ENCODE measurements at places on chromosomes 12 and 14. TPM values are rescaled to one million over a fixed set of nuclear protein-coding genes. Genes with fewer than 3 reads are reported as not detected.

DNA sequence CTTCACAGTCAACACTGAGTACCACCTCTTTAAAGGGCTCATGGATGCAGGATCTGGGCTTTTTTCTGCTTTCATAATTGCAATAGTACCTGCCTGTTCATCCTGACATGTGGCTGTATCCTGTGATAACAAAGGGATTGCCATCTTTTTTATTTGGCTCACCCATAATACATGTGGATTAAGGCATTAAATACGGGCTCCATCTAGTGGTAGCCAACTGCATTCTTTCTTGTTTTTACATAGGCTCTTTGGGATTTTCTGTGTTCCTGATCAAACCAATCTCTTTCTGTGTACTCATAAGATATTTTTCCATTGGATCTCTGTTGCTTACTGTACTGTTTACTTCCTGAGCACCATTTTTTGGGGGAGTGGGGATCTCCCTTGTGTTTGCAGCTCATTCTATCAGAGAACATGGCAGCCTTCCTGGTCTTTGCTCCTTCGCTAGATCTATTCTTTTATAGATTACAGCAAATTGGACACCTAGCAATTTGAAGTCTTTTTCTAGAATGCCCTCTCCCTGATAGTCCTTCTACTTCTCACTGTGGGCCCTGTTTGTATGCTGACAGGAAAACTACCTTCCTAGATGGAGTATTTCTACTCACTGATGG lies 723.4 kb upstream of the MDGA2 start:
- DNase-seq: no peak

- no peak for DNase-seq
Observed at GRCh38 chr14:96154900-96155299, 49.7 kb upstream of the BDKRB2 start.

DNA sequence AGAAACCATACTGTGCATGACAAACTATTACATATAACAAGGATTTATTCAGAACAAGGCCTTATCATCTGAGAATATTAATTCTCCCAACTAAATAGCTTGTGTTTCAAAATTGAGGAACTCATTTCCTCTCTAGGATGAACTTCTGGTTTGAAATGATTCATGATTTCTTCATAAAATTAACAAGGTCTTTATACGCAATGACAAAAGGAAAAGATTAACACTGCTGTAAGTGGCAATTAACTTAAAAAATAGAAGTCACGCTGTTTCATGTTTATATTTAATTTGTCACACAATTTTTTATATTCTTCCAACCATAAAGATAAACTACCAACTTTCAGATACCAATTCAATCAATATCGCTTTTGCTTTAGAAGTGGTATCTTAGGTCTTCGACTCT lies 80.8 kb downstream of the GRIP1 start:
- DNase-seq: no peak

GRCh38 chr12:112638420-112638819 lies 153.1 kb upstream of the RPH3A start:
- no peak for DNase-seq

DNA sequence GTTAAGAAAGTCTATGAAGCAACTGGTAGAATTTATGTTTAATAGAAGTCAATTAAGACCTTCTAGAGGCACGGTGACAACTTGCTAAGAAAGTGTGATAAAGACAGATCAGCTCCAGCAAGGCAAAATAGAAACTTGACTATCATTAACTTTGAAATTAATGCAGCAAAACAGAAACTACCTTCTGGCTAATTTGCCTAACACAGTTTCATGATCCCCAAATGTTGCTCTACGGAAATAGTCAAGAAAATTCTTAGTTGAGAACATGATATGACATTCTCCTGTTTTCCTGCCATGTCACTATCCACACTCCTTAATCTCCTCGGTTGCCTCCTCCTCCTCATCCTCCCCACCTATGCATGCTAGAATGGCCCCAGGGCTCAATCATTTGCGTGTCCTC lies 4.2 kb downstream of the DENND5B start:
- DNase-seq: no peak

GRCh38 chr14:76599559-76600287 lies 161.5 kb upstream of the VASH1 start:
- DNase-seq: no peak

DNA sequence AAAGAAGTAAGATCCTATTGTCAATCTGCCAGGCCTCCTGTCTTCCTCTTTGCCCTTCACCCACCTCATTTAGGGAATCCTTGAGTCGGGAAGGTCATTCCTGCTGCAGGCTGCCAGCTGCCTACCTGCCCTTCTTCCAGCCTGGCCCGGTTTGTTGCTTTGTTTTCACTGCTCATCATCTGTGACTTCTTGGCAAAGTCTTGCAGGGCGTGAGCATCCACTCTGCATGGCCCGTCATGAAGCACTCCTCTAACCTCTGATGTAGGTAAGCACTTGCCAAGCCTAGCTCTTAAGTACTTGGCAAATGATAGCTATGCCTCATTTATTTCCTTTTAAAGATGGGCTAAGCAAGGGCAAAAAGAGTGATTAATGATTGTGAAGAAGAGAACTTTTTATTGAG lies 192.8 kb downstream of the NRXN3 start:
- DNase-seq: no peak

DNA sequence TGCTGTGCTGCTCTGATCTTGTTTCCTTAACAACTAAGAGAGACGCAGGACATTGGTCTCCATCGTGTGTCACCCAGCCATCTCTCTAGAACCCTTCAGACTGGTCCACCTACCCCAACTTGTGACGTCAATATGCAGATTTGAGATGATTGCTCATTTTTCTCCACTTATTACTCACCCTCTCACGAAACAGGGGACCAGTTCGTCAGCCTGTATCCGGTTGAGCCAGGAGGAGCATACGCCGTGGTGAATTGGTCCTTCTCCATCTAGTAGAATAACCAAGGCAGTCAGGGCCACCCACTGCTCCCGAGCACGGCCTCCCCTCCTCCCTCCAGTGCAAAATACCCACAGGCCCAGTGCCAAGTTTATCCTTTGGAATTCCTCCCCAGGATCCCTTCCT lies 36.2 kb upstream of the FBXO21 start:
- DNase-seq: no peak

DNA sequence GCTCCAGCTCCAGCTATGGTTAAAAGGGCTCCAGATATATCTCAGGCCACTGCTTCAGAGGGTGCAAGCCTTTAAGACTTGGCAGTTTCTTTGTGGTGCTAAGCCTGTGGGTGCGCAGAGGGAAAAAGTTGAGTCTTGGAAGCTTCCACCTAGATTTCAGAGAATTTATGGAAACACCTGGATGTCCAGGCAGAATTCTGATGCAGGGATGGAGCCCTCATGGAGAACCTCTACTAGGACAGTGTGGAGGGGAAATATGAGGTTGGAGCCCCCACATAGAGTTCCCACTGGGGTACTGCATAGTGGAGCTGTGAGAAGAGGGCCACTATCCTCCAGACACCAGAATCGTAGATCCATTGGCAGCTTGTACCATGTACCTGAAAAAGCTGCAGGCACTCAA lies 69.9 kb downstream of the SDR9C7 start:
- DNase-seq: no peak

GRCh38 chr12:95304673-95305198 lies 87.1 kb downstream of the VEZT start:
- DNase-seq: no peak

DNA sequence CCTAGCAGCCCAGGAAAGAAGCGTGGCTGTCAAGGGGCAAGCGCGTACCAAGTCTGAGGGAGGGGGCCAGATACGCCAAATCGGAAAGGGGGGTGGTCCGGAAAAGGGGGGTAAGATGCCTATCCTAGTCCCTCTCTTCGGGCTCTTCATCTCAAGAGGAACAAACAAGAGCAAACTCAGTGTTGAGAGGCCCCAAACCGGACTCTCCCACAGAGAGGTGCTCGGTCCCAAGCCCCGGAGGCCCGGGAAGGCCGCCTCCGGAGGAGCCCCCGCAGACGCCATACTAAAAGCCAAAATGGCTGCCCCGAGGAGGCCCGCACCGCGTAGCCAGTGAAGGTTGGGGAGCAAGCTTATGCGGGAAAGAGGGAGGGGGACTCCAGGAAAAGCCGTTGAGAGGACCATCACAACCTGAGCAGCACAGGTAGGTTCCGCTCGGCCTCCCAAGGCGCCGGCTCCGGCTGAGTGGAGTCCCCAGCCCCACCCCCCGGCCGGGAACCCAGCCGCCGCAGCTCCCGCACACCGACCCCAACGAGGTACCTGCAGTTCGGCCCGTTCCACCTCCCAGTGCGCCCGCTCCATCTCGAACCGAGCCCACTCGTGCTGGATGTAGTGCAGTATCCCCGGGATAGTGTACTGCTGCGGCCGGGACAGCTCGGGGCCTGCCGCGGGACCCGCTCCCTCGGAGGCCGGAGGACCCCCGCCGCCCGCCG lies at the start of gene AP4S1:
AP4S1 (plus strand) TSS at position 283 of the 710 bp plus-strand sequence. CDS start 40,548 bp downstream, outside the sequence.
- DNase-seq: no peak

DNA sequence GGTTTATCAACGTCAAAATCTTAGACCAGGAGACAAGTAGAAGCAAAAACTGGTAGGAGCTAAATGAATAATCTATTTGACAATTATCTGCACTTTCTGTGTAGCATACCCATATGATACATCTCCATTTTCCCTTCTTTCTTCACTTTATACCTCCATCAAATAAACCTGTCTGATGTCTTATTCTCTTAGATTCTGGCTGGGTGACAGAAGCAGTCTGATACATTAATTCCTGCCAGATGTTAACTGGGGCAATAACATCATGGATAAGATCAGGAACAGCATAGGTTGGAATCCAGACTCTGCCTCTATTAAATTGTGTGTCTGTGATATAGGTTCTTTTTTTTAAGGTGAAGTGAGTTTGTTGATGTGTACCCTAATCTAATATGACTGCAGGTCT lies 11.7 kb upstream of the RERG start:
- DNase-seq: no peak

- no peak for DNase-seq
Observed at GRCh38 chr12:108635997-108636808, 2.5 kb upstream of the SELPLG start.

DNA sequence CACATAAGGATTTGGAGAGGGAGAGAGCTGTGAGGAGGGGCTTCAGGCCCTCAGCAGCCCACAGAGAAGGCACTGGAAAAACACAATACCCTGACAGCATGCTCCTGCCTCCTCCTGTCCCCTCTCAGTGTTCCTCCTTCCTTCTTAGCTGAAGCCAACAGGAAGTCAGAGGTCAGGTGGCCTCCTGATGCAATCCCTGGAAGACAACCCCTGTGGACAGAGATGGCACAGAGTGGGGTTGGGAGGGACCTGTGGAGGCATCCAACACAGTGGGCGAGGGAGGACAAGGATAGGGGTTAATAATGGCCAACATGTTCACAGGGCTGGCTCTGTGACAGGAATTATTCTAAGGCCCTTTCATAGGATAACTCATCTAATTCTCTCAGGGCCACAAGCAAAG lies 15.4 kb upstream of the IFI27L2 start:
- no peak for DNase-seq

PZP gene
- not detected for polyA plus RNA-seq

KCNK10 gene
- not detected for polyA plus RNA-seq

ASCL1 gene
- not detected for polyA plus RNA-seq

KICS2 gene
- 3.3 TPM for polyA plus RNA-seq

TMEM121 gene
- 4.6 TPM for polyA plus RNA-seq

PPP1R1A gene
- not detected for polyA plus RNA-seq

PTPN6 gene
- 0.27 TPM for polyA plus RNA-seq

SLC10A1 gene
- not detected for polyA plus RNA-seq
